ENCODE measurements at places on chromosomes 3 and 15.
A peak's percentile ranks its signal among the peaks of the same experiment; 100 is the strongest.

DNA sequence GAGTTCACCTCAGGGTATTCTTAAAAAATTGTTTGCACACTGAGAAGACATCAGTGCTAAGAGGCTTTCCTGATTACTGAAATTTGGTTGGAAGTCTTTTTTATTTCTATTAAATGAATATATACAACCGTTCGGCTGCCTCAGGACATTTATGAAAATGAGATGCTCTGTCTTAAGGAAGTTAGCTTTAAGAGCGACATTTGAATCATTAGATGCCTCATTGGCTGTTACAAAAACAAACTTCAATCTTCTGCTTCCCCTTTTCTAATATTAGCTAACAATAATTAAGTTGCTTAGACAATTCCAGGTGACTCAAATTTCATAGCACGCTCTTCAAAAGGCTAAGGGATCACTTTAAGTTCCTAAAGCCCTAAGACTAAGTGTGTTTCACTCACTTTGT is 673.7 kb downstream of the FHIT start:
- DNase-seq = no peak

GRCh38 chr3:137845194-137845593 is 81.1 kb downstream of the SOX14 start:
- DNase-seq = no peak

DNA sequence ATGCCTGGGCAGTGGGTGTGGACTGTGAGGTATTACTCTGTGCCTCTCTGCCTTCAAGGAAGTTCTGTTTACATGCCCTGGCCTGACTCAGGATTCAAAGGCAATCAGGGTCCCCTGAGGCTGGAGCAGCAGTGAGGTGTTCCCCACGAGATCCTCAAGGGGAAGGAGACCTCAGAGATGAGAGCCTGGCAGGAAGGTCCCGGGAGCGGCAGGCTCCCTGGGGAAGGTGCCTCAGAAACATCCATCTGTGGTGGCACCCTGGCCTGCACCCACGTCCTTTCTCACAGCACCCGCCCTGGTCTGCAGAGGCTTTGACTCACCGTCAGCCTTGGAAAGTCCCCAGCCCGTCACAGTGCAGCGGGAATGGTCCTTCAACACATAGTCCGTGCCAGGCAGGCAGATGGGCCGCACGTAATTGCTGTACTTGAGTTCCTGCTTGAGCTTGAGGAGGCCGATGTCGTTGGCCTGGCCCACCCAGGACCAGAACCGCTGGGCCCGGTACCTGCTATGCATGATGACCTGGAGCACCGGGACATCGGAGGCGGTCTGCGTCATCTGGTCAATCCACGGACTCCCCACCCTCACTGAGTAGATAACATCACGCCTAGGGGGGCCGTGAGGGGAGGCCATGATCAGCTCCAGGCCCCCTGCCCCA is 3.6 kb downstream of the PRSS50 start:
- no peak for DNase-seq

DNA sequence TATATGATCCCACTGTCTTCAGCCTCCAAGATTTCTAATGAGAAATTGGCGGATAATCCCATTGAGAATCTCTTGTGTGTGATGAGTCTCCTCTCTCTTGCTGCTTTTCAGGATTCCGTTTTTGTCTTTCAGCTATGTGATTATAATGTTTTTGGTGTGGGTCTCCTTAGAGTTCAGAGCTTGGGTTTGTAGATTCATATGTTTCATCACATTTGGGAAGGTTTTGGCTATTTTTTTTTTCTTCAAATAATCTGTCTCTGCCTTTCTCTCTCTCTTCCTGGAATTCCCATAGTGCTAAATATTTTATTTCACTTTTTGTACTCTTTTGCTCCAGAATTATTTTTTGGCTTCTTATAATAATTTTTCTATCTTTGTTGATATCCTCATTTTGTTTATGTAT is 40.4 kb downstream of the SACM1L start:
- DNase-seq = no peak

GRCh38 chr3:14435175-14436014 is 33.0 kb downstream of the SLC6A6 start:
- no peak for DNase-seq

GRCh38 chr15:91435113-91435512 is 335.1 kb downstream of the SV2B start:
- no peak for DNase-seq

DNA sequence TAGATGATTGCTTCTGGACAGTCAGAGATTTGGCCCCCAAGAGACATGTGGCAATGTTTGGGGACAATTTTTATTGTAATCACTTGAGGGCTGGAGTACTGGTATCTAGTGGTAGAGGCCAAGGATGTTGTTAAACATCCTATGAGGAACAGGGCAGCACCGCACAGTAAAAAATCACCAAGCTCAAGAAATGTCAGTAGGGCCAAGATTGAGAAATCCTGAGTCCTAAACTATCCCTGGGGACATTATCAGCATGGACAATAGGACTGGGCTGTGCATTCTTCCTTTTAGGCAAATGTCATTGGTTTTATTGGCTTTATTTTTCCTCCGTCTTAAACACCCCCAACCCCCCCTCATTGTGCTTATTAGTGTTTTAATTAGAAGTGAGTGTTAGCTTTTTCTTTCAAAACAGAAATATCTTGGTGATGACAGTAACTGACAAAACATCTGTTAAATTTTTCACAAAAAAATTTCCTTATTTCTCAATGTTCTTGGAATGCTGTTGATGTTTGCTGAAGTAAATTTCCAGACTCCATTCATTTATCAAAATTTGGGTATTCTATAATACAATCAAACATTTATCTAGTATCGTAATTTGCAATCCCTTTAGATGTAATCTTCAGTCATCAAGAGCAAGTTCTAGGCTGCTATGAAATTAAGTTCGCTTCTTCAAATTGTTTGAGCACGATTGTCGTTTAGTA is 944.4 kb downstream of the VGLL3 start:
- no peak for DNase-seq

DNA sequence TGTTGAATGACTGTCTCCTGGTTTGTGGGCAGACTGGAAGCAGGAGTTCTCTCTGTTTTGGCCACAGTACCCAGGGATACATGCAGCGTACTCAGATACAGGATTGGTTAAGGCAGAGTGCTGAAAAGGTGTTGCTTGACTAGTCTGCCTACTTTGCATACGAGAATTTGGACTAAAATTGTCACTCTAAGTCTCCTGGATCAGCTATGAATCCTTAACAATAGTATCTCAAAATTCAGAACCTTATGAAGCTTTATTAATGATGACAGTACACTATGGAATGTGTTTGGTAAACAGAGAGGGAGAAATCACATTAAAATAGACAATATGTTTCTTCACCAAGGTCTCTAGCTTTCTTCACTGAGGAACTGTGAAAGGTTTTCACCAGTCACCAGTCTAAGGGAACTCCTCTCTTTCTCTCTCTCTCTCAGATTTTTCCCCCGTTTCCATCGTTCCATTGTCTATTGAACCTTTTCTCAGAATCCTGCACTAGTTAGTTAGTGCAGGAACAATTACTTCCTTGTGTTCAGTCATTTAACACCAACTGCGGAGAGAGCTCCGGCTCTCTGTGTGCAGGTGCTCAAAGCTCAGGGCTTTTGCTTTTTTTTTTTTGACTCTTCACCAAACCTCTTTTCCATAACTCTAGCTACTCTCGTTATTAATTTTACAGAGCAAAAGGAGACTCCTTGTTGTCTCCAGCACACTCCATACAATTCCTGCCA is 85.9 kb upstream of the FNDC3B start:
- no peak for DNase-seq

GRCh38 chr3:146496726-146497125 is 27.4 kb upstream of the PLSCR2 start:
- DNase-seq = no peak

DNA sequence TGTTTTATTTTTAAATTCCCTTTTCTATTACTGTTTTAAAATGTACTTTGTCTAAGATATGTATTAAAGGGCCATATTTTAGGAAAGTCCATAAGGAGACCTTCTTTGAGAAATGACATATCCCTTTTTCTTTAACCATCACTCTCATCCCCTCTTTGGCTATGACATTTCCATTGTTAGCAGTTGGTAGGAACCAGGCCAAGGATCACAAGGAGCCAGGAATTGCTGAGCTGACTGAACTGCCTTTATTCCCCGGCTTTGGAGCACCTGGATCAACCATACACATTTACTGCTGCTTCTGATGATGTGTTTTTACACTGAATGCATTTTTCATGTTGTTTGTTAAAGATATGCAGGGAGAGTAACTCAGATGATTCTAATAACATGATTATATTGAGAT is 79.7 kb downstream of the HHLA2 start:
- no peak for DNase-seq

DNA sequence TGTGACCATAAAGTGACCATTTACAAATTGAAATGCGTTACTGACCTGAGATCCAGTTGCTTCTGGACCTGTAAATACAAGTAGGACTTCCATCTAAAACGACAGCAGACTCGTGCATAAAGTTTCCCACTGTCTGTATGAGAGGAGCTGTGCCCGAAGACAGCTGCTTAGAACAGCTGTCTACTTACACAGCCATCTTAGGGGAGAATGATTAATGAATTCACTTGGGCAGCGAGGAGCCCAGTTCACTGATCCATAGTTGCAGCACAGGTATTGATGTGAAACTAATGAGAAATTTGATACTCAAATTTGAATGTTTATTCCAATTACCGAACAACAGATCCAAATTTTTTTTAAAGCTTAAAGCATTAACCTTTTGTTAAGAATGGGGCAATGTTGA is 748.1 kb downstream of the NR2F2 start:
- DNase-seq = no peak

DNA sequence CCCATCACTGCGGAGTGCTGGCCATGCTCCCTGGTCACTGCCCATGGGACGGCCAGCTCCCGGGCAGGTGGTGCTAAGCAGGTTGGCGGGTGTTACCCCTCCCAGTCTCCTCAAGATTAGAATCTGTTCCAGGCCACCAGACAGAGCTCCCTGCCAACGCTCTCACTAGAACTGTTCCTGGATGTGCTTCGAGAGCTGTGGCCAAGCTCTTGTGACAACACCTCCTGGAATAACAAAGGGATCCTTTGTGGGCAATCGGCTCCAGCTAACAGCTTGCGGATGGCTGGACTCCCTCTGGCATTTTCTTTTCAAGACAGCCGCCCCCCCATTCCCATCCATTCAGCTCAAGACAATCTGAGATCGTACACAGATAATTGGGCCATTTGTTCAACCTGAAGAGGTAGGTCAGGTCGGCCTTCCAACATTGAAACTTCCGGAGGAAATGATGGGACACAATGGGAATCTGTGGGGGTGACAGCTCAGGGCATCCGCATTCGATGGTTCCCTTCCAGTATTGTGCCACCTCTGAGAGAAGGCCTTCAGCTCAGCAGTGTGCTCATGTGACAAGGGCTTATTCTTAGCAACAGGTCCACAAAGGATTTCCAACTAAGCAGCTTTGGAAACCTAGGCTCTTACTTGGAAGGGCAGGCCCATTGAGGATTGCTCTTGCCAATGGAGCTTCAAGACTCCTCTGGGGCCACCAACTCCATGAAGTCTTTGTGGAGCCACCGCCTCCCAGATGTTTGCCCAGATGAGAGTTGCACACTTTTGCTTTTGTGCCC is 11.6 kb upstream of the EPHB3 start:
- no peak for DNase-seq

- peak; percentile 11 for DNase-seq
Observed at GRCh38 chr3:87468938-87469337, 192.6 kb upstream of the POU1F1 start.

DNA sequence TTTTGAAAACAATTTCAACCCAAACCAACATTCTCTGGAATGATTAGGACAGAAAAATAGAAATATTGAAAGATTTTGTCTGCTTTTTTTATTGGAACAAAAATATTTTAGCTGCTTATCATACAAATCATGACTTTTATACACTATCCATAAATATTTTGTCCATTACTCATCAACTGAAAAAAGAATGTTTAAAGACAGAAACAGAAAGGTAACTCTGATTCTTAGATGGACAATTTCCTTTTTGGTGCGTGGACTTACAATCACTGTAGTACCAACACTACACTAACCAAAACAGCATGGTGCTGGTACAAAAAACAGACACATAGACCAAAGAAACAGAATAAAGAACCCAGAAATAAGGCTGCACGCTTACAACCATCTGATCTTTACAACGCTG is 582.8 kb upstream of the CCDC54 start:
- DNase-seq = no peak

- DNase-seq = no peak
Observed at GRCh38 chr3:134817297-134817696, 22.2 kb downstream of the EPHB1 start.

DNA sequence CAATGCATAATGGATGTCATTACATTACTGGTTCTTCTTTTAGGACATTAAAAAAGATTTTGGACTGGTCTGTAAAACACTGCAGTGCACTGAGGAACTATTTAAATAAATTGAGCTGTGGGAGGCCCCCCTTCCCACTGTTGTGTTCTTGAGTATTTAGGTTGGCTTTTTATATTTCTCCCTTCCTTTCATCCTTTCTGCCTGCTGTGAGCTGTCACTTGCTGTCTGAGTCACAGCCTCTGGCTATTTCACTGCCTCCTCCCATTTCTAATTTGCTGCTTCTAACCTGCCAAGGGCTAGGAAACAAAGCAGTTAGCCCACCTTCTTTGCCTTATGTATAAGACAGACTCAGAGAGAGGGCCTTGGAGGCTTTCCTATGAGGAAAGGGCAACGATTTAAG is 89.0 kb upstream of the FNDC3B start:
- no peak for DNase-seq

DNA sequence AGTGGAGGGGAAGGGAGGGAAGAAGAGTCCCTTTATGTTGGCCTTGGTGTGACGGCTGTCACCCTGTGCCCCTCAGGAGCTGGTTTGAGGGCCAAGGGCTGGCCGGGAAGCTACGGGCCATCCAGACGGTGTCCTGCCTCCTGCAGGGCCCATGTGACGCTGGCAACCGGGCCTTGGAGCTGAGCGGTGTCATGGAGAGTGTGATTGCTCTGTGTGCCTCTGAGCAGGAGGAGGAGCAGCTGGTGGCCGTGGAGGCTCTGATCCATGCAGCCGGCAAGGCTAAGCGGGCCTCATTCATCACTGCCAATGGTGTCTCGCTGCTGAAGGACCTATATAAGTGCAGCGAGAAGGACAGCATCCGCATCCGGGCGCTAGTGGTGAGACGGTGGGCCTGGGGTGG is 8.1 kb upstream of the RCCD1 start:
- no peak for DNase-seq

GRCh38 chr3:128296469-128297251 is 143.4 kb downstream of the EEFSEC start:
- DNase-seq = no peak

GRCh38 chr15:84727429-84727828 is 11.5 kb upstream of the SEC11A start:
- no peak for DNase-seq

DNA sequence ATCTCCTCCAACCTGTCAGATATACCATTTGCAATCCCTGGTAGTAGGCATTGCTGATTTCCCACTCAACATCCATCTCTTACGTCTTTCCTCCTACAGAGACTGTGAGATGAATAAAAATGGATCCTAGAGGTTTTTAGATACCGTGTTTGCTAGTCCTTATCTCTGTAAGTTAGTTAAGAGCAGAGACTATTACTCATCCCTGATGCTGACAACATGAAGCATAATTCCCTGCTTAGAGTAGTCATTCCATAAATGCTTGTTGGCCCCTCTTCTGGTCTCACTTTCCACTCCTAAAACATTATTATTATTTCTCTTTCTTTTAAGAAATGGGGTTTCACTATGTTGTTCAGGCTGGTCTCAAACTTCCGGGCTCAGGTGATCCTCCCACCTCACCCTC is 136.2 kb downstream of the RTP4 start:
- DNase-seq = no peak

- DNase-seq = no peak
Observed at GRCh38 chr3:168003911-168004310, 91.8 kb downstream of the GOLIM4 start.
